ENCODE measurements at places on chromosomes 3 and 15. TPM values are rescaled to one million over a fixed set of nuclear protein-coding genes. Genes with fewer than 3 reads are reported as not detected.

Gene PATL2
- total RNA-seq, result not detected

Gene TRPM1
- total RNA-seq, result 0.07 TPM

Gene SLC2A2
- not detected for total RNA-seq

Gene NOX5
- not detected for total RNA-seq

Gene EPHB3
- 23.4 TPM for total RNA-seq

Gene DOCK3
- total RNA-seq, result 0.42 TPM

Gene CPA3
- not detected for total RNA-seq

Gene PLA2G4D
- not detected for total RNA-seq

Gene KLHDC8B
- 42.4 TPM for total RNA-seq

Gene PCBP4
- total RNA-seq, result 52.3 TPM

Gene PAQR5
- 4.7 TPM for total RNA-seq

Gene SLC12A8
- 8.0 TPM for total RNA-seq

Gene BFSP2
- not detected for total RNA-seq

Gene THOC7
- 86.5 TPM for total RNA-seq

Gene SYNPR
- total RNA-seq, result not detected

Gene CADPS
- not detected for total RNA-seq

Gene CACNA1D
- not detected for total RNA-seq

Gene SRGAP3
- 16.1 TPM for total RNA-seq

Gene NDN
- total RNA-seq, result 62.1 TPM

Gene SH2D7
- not detected for total RNA-seq

Gene DENND6A
- 26.6 TPM for total RNA-seq

Gene ESYT3
- 0.28 TPM for total RNA-seq
